ENCODE measurements at places on chromosomes 4 and X.

GRCh38 chr4:149202117-149202516 lies 613.5 kb downstream of the IQCM start:
- no peak for DNase-seq

- no peak for DNase-seq
These were observed 31.9 kb downstream of the CDKL2 start for GRCh38 chr4:75598390-75598789.

DNA sequence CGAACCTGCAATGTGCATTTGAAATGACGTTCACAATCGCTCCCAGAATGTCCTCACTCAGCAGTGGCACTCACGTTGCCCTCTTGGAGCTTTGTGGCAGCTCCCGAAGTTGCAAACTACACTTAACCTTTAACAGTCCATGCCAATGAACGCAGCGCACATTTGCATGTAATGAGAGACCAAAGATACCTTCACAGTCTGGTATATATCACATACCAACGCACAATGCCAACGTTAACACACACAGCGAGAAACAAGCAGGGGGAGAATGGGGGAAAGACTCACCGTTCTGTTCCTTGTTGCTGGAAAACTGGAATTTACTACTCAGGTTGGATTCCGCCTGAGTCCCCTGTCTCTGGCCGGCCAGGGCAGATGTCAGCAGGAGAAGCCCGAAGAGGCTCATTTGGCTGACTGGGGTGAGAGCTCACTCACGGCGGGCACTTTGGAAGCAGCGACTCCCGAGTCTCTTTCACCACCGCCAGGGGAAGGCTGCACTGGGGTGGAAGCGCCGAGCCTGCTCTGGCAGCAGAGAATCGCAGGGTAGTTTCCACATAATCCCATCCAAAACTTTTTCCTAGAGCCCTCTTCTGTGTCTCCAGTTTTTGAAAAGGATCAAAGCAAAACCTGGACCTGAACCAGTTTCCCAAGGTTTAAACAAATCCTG lies 966 bp downstream of the PDGFC start:
- DNase-seq = no peak

DNA sequence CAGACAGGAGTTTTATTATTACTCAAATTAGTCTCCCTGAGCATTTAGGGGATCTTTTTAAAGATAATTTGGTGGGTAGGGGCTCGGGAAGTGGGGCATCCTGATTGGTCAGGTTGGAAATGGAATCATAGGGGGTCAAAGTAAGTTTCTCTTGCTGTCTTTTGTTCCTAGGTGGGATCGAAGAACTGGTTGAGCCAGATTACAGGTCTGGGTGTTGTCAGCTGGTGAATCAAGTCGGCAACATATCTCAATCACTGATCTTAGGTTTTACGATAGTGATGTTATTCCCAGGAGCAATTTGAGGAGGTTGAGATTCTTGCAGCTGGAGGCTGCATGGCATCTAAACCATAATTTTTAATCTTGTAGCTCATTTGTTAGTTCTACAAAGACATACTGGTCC lies 629.5 kb upstream of the AMOT start:
- no peak for DNase-seq

- peak; percentile 88 for DNase-seq
These were observed 44.5 kb downstream of the FGFRL1 start for GRCh38 chr4:1055721-1056590.

- no peak for DNase-seq
These were observed 23.7 kb upstream of the CLDN34 start for GRCh38 chrX:9943420-9943819.

- DNase-seq = no peak
These were observed 1.5 kb upstream of the RELL1 start for GRCh38 chr4:37687681-37688080.

DNA sequence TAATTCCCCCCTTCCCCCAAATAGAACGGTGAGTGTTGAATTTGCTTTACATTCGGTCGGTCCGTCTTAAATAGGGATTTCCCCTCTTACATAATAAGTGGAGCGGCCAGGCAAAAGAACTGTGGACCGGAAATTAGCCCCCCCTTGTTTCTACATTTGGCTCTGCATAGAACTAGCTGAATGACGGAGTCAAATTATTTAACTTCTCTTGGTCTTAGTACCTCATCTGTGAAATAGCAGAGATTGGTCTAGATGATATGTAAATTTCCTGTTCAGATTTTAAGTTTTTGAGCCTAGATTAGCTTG lies 1.3 kb downstream of the SPATA18 start:
- no peak for DNase-seq

DNA sequence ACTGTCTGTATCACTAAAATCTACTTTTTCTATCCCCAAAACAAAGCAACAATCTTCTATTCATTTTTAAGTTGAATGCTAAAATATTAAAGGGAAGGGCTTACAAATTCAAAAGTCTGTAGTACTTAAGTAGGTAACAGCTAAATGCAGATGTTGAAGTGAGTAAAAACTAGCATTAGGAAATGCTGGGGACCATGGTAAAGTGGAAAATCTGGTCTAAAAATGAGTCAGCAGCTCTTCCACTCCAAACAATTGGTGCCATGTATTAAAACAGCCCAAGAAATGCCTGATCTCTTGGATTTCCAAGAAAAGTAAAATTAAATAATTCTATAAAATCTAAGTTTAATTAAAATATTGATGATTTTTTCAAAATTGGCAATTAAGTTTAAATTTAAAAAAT lies 73.3 kb upstream of the PPP3CA start:
- no peak for DNase-seq

DNA sequence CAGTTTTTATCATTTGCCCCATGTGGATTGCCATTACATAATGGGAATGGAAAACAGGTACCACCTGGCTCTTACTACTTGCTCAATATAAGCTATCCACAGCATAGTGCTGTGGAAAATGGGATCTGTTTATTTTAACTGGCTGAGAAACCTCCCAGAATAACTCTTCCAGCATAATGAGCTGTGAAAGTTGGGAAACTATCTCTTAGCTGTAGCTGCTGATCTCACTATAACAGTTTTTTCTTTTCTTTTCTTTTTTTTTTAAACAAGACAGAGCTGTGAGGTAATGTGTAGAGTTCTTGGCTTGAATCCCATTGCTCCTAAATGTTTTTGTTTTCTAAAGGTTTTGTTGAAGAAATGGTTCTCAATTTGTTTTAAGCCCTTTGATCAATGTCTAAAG lies 988.3 kb downstream of the PCDH19 start:
- DNase-seq = no peak

- DNase-seq = no peak
These were observed 266.1 kb upstream of the GPC4 start for GRCh38 chrX:133681421-133681820.

GRCh38 chrX:57447856-57448255 lies 144.0 kb upstream of the ZXDB start:
- no peak for DNase-seq

DNA sequence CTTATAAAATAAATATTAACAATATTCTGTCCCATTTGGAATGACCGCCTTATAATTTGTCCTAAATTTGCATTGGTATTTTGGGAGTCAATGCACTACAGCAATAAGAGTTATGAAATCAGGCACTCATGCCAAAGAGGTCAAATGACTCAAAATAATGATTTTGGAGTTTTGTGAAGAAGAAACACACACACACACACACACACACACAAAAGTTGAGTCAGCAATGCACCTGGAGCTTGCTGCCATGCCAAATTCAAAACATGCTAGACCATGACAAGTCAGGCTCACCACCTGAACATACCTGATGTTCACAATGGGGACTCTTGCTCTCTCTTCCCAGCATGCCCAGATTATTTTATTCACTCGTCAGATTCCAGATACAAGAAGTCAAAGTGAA lies 56.7 kb downstream of the PROM1 start:
- DNase-seq = no peak

DNA sequence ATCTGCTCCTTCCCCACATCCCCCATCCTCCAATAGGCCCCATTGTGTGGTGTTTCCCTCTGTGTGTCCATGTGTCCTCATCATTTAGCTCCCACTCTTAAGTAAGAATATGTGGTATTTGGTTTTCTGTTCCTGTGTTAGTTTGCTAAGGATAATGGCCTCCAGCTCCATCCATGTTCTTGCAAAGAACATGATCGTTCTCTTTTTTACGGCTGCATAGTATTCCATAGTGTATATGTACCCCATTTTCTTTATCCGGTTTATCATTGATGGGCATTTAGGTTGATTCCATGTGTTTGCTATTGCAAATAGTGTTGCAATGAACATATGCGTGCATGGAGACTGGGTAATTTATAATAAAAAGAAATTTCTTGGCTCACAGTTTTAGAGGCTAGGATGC lies 31.5 kb downstream of the GRK4 start:
- no peak for DNase-seq

- no peak for DNase-seq
These were observed 55.2 kb downstream of the RTL3 start for GRCh38 chrX:78603908-78604307.

- DNase-seq = no peak
These were observed 39.3 kb downstream of the ELF2 start for GRCh38 chr4:139137763-139138162.

- DNase-seq = no peak
These were observed 713 bp downstream of the PLXNB3 start for GRCh38 chrX:153764786-153765137.

DNA sequence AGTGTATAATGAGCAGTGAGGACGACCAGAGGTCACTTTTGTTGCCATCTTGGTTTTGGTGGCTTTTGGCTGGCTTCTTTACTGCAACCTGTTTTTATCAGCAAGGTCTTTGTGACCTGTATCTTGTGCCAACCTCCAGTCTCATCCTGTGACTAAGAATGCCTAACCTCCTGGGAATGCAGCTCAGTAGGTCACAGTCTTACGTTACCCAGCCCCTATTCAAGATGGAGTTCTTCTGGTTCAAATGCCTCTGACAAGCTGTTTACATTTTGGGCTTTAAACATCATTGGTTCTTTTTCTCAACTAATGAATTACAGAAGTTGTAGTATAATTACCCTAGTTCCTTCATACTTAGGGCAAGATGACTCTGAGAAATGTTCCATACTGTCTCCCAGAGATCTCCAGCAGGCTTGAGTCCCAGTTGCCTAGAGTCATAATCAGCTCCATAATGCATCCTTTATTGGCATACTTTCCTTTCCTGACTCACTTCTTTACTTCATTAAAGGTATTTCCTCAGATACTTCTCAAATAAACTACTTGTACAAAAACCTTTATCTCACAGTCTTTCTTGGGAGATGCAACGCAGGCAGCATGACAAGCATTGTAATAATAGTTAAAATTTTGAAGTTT lies 136.5 kb downstream of the KDM6A start:
- no peak for DNase-seq

GRCh38 chrX:53682885-53683555 lies 3.5 kb downstream of the HUWE1 start:
- DNase-seq = peak; percentile 12

Data from memory B cell (primary cell).